ENCODE measurements at places on chromosomes 5 and 9.

DNA sequence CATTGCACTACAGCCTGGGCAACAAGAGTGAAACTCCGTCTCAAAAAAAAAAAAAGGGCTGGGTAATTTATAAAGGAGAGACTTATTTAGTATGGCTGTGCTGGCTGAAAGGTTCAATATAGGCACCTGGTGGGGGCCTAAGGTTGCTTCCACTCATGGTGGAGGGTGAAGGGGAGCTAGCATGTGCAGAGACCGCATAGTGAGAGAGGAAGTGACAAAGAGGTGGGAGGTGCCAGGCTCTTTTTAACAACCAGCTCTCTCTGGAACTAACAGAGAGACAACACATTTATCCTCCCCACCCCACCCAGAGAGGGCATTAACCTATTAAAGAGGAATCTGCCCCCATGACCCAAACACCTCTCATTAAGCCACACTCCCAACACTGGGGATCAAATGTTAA is 28.9 kb upstream of the SERINC5 start:
- DNase-seq = no peak

DNA sequence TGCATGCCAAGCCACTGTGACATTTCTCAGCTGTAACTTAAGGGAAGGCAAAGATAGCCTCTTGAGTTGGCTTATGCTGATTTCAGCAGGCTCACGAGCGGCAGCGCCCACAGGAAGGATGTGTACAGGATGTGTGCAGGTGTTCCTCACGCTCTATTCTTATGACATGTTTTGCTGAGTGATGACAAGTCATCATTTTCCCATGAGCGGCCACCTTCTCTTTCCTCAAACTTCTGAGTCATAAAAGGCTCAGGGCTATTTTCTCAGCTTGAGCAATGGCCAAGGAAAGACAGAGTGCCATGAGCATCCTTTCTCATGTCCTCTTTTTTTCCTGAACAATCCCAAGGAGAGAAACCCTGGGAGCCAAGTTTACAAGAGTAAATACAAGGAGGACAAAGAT is 365.9 kb downstream of the PLK2 start:
- no peak for DNase-seq

- DNase-seq = no peak
Observed at GRCh38 chr5:160315968-160316367, 3.6 kb upstream of the CCNJL start.

DNA sequence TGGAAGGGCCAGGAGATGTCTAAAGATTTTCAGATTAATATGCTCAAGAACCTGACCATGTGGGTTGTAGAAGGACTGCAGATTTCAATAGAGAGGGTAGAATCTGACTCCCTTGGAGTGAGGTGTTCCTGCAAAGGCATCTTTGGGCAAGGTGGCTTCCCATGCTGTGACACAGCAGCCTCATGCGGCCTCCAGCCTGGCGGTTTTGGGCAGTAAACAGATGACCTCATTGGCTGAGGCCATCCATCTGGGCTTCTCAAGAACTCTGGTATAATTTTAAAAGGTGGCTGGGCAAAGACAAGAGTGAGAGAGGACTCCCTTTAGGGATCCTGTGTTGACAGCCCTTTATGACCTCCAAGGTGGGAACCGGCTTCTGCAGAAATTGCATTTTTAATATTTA is 90.3 kb upstream of the ERCC6L2 start:
- DNase-seq = no peak

DNA sequence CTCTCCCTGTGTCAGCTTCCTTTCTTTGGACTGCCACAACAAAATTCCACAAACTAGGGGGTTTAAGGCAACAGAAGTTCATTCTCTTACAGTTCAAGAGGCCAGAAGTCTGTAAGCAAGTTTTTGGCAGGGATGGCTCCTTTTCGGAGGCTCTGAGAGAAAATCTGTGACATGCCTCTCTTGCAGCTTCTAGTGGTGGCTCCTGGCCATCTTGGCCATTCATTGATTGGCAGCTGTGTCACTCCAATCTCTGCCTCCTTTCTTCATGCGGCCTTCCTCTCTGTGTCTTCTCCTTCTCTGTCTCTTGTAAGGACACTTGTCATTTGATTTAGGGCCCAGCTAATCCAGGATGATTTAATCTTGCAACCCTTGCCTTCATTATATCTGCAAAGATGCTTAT is 2.0 kb upstream of the NEUROG1 start:
- no peak for DNase-seq

- DNase-seq = no peak
Observed at GRCh38 chr9:5140151-5140550, 45.3 kb downstream of the INSL6 start.

DNA sequence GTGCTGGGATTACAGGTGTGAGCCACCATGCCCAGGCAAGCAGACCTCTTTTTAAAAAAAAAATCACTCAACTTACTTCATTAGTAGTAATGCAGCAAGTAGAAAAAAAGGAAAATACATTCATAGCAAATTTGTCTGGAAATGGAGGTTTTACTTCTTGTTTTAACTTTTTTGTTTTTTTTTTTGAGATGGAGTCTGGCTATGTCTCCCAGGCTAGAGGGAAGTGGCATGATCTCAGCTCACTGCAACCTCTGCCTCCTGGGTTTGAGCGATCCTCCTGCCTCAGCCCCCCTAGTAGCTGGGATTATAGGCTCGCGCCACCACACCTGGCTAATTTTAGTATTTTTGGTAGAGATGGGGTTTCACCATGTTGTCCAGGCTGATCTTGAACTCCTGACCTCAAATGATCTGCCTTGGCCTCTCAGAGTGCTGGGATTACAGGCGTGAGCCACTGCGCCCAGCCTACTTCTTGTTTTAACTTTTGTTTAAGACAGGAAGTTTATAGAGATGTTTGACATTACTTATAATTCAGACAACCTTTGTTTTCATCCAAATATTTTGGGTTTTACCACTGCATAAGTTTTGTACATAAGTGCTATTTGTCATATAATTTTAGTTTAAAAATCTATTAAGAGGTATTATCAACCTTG is 26.5 kb downstream of the UBE2R2 start:
- DNase-seq = no peak

DNA sequence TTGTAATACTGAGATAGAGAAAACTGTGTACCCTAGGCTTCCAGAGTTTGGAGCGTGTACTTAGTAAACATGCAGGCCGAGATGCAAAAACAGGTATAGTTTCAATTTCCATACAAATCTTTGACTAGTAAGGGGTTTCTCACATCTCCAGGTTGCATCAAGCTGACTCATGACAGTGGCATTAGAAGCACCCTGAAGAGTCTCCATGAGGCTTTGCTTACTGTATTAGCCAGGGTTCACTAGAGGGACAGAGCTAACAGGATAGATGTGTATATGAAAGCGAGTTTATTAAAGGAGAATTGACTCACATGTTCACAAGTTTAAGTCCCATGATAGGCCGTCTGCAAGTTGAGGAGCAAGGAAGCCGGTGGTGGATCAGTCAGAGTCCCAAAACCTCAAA is 275.3 kb upstream of the CDH6 start:
- DNase-seq = no peak

- DNase-seq = no peak
Observed at GRCh38 chr9:4798281-4799032, 5.7 kb downstream of the RCL1 start.

GRCh38 chr5:152462021-152462721 is 57.1 kb upstream of the NMUR2 start:
- no peak for DNase-seq

GRCh38 chr5:139212486-139212885 is 14.3 kb upstream of the SIL1 start:
- DNase-seq = no peak

GRCh38 chr5:180330810-180331646 is 22.1 kb downstream of the GFPT2 start:
- no peak for DNase-seq

DNA sequence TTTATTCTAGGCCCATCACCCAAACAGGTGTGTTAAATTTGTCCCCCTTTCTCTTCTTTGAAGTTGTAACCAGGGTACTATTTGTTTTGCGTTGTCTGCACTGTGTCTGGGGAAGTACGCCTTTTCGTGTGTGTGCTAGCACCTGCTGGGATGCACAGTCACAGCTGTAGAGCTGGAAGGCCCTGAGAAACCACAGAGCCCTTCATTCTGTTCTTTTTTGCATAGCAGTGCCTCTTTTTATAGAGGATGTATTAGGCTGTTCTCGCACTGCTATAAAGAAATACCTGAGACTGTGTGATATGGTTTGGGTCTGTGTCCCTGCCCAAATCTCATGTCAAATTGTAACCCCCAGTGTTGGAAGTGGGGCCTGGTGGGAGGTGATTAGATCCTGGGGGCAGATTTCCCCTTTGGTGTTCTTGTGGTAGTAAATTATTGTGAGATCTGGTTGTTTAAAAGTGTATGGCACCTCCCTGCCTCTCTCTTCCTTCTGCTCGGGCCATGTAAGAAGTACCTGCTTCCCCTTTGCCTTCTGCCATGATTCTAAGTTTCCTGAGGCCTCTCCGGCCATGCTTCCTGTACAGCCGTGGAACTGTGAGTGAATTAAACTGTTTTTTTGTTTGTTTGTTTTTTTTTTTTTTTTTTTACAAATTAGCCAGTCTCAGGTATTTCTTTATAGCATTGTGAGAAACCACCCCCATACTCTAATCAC is 14.0 kb downstream of the SEC61B start:
- DNase-seq = no peak

GRCh38 chr9:76465442-76466298 is 6.7 kb downstream of the GCNT1 start:
- no peak for DNase-seq

- DNase-seq = no peak
Observed at GRCh38 chr9:25322142-25322541, 356.1 kb downstream of the TUSC1 start.

- DNase-seq = no peak
Observed at GRCh38 chr5:67253911-67254310, 57.3 kb upstream of the CD180 start.

DNA sequence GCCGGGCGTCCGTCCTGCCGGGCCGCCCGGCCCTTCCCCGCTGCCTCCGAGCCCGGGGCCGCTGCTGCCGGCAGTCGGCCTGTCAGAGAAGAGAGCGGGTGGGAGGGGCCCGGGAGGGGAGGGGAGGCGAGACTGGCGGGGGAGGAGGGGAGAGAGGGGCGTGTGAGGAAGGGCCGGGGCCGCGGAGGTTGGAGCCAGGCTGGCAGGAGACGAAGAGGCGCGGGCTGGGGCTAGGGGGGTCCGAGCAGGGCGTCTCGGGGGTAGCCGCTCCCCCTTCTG is 570 bp downstream of the CREBRF start:
- no peak for DNase-seq

- no peak for DNase-seq
Observed at GRCh38 chr5:175354964-175355363, 89.0 kb downstream of the DRD1 start.

- DNase-seq = no peak
Observed at GRCh38 chr5:147245381-147246165, 10.7 kb downstream of the STK32A start.

- DNase-seq = no peak
Observed at GRCh38 chr9:134537951-134538641, 103.5 kb upstream of the COL5A1 start.

- DNase-seq = no peak
Observed at GRCh38 chr9:110104261-110104809, 103.6 kb downstream of the C9orf152 start.

DNA sequence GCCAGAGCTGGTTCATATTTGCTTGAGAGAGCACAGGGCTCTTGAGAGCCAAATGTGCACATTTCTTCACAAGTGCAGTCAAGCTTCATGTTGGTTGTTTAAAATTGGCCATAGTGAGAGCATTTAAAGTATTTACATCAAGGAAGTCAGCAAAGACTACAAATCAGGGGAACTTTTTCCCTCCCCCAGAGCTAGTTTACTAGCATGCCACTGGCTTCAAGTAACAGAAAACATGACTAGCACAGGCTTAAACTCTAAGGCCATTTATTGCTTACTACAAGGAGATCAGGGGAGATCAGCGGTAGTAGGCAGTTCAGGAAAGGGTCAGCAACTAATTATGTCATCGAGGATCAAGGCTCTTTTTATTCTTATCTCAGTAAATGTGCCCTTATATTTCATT is 11.0 kb upstream of the CCDC171 start:
- DNase-seq = no peak

DNA sequence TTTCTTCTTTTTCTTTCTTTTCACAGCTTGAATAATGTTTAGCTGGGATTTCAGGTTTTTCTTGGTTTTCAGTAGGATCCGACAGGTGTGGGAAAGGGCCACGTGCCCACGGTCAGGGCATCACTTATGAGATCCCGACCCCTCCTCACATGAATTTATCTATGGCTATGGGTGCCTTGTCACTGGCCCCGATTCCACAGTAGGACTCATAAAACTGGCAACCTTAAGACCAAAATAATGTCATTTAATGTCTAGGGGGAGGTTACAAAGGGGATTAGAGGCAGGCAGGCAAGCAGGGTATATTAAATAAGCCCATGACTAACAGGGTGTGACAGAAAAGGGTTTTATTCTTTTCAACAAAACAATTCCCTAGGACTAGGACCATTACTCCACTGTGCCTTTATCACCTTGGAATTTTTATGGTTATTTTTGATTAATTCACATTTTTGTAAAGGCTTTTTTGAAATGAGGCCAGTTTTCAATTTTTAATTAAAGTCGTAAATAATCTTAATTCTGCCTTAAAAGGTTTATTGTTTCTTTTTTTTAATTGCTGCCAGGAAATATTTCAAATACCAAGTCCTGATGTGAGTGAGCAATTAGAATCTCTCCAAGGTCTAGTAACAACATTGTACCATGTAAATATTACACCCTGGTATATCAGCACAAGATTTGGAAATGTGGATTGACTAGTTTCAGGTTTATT is 370.4 kb downstream of the GLIS3 start:
- DNase-seq = no peak

GRCh38 chr5:135557076-135557838 is 21.5 kb upstream of the NEUROG1 start:
- no peak for DNase-seq

DNA sequence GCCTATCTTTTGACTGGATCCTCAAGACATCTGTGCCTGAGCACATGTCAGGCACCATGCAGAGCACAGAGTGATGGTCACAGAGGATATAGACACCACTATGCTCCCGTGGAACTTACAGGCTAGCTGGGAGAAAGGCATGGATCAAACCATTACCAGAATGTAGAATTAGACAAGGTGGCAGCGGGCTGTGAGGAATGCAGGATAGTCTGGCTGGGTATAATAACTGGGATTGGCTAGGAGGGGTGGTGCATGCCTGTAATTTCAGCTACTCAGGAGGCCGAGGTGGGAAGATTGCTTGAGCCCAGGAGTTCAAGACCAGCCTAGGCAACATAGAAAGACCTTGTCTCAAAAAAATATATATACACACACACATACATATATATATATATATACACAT is 50.3 kb downstream of the ASS1 start:
- DNase-seq = no peak

DNA sequence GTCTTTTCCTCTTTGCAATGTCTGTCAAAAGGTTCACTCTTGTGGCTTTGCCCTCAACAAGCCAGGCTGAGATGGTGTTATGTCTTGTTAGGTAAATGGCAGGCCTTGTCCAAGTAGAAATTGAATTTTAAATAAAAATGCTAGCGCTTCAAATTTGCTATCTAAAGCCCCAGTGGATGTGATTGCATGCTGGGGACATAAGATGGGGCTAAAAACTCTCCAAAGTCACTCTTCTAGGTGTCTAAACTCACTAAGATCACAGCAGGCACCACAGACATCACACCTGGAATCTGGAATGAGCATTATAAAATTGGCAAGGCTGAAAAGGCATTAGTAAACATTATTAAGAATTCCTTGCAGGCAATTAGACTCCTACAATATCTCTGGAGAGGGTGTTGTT is 262.7 kb upstream of the CLINT1 start:
- no peak for DNase-seq

- no peak for DNase-seq
Observed at GRCh38 chr9:133928248-133928764, 63.8 kb downstream of the VAV2 start.

All from DMS79 (cell line).